ENCODE measurements at places on chromosomes 13 and 19.

DNA sequence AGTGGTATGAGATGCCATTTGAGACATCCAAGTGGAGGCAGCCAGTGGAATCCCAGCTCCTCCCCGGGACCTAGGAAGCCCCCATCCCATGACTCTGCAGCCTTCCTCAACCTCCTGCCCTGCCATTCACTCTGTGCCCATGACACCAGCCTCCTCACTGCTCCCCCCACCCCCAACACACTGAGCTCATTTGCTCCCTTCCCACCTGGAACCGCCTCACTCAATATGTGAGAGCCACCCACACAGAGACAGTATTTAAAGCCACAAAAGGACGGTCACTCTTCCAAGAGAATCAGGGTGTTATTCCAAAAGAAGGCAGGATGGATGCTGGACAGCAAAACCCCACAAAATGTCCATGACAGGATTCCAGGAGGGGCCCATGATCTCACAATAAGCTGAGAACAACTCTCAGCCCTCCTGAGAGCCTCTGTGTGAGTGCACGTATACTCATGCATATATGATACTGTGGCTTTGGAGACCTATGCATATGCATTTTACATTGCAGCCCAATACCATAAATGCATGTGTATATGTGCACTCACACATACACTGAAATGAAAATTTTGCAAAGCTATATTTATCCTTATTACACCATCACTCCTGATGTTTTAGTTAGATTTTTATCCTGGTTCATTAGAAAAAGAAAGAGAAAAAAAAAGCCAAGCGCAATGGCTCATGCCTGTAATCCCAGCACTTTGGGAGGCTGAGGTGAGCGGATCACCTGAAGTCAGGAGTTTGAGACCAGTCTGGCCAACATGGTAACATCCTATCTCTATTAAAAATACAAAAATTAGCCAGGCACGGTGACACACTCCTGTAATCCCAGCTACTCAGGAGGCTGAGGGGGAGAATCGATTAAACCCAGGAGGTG is 10.8 kb upstream of the RANBP3 start:
- DNase-seq = peak; percentile 17

GRCh38 chr13:41327994-41328790 is 17.1 kb downstream of the NAA16 start:
- DNase-seq = no peak

GRCh38 chr19:27964185-27964584 is 1248.8 kb downstream of the UQCRFS1 start:
- no peak for DNase-seq

DNA sequence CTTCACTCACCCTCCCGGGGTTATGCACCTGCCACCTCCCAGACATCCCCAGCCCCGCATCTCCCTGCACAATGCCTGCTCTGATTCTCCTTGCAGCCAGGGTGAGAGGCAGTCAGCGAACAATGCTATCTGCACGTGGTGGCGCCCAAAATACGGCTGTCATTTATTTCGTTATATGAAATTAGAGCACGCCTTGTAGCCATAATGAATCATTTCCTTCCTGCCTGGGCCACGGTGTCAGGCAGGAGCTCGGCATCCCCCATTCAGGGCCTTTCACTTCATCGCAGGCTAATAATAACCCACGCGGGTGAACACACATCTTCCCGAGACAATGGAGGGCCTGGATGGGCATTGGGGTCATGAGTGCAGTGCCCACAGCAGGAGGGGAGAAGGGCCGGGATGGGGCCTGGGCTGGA is 143.8 kb upstream of the ZNF507 start:
- DNase-seq = peak; percentile 3

DNA sequence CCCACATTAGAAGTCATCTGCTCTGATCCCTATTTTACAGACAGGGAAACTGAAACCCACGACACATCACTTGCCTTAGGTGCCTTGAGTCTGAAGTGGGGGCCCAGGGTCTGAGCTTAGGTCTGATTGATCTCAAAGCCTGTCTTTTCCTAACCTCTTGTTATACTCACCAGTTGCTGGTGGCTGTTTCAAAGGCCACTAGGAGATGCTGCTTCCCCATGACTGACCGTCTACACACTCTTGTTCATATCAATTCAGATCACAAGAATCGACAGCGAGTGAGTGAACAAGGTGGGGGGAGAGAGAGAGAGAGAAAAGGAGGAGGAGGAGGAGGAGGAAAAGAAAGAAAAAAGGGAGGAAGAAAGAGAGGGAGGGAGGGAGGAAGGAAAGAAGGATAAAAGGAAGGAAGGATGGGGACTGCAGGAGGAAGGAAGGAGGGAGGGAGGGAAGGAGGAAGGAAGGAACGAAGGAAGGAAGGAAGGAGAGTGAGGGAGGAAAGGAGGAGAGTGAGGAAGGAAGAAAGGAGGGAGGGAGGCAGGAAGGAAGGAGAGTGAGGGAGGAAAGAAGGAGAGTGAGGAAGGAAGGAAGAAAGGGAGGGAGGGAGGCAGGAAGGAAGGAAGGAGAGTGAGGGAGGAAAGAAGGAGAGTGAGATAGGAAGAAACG is 3.3 kb downstream of the OR10H1 start:
- DNase-seq = no peak

DNA sequence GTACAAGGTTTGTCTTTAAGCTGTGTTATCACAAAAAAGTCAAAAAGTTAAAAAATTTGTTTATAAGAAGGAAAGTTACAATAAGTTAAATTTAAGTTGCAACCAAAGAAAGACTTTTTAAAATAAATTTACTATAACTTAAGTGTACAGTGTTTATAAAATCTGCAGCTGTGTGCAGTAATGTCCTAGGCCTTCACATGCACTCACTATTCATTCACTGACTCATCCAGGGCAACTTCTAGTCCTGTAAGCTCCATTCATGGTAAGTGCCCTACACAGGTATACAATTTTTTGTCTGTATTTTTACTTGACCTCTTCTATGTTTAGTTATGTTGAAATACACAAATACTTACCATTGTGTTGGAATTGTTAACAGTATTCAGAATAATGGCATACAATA is 667.9 kb upstream of the SLITRK5 start:
- no peak for DNase-seq

- peak; percentile 67 for DNase-seq
Measured at GRCh38 chr13:51397262-51397941, 55.4 kb downstream of the INTS6 start.

- no peak for DNase-seq
Measured at GRCh38 chr13:40648040-40648439, 18.4 kb downstream of the FOXO1 start.

DNA sequence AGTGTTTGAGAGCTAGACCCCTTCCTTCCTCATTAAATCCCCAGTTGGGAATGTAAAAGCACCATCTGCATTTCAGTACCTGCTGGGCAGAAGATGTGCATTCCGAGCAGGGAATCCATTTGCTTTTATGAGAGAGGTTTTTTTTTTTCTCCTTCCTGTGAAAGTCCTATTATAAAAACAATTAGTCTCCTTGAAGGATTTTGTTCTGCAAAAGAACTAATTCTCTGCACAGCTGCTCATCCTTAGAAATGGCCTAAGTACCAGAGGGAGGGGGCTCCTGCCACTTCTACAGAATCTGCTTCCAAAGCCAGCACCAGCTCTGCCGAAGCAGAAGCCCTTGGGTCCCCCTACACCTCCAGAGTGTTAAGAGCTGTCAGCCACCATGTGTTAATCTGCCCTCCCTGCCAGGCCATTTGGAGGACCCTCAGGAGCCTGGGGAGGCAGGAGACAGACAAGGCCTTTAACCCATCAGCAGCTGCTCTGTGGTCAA is 36.4 kb upstream of the SERPINE3 start:
- DNase-seq = no peak

- no peak for DNase-seq
Measured at GRCh38 chr13:46386392-46387063, 524 bp downstream of the RUBCNL start.

GRCh38 chr19:10259162-10259905 is 7.3 kb downstream of the MRPL4 start:
- peak; percentile 80 for DNase-seq

DNA sequence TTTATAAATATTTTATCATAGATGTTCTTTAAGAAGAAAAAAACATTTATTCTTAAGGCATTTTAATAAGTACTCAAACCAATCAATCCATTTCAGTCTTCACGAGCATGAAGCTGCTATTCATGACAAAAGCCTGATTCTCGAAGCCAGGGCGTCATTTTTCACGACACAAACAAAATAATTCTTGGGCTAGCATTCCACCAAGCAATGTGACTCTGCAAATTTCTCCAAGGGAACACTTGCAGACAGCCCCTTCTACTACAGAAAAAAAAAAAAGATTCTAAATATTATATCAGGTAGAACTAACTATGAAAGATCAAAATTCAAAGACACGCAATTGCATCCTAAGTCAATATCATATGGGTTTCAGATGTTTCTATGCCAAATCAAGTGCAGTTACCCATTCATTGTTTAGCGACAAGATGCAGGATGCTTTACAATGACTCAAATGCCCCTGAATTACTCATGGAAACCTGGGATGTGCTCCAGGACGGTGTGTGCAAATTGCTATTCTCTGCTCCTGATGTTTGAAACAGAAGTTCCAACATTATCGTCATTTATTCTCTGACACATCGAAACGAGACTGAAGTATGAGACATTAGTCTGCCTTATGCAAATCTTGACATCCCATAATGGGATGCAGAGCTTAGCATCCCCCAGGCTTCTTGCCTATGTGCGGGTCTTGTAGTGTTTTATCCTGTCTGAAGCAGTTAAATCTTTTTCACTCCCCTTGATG is 517.7 kb downstream of the MYO16 start:
- peak; percentile 97 for DNase-seq

DNA sequence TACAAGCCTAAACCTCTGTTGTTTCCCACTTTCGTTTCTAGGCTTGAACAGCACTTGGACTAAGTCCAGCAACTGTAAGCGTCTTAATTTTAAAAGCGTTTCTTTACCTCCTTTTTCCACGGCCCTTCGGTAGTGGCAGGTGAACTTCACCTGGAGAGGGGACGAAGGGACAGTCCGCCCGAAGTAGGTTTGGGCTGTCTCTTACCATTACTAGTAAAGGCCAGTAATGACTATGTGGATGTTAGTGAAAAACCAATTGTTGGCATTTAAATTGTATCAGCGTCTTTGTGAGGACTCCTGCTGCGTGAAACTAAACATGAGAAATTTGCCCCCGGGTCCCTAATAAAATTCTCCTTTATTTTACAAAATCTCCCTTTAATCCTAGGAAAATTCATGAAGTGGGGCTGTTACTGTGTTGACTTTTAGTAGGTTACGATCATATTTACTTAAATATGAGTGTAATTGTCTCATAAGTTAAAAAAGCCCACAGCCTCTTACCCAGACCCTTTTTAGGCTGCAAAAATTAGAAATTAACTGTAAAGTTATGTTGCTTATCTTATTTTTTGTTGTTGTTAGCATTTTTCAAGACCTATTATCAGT is 983 bp downstream of the ITM2B start:
- peak; percentile 46 for DNase-seq

GRCh38 chr19:32041681-32042292 is 303.6 kb upstream of the ZNF507 start:
- DNase-seq = peak; percentile 36

DNA sequence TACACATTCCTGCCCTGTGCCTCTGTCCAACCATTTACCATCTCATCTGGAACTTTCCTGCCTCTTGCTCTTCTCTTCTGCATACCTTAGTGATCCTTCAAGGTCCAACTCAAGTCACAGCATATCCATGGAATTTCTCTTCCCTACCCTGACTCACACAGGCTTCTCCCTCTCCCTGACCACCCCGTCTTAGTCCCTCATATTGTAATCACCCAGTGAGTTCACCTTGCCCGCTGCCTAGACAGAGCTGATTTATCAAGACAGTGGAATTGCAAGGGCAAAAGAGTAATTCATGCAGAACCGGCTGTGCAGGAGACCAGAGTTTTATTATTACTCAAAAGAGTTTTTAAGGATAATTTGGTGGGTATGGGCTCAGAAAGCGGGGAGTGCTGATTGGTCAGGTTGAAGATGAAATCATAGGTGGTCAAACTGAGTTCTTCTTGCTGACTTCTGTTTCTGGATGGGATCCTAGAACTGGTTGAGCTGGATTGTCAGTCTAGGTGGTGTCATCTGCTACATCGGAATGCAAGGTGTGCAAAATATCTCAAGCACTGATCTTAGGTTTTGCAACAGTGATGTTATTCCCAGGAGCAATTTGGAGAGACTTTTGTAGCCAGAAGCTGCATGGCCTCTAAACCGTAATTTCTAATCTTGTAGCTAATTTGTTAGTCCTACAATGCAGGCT is 67.2 kb downstream of the HSPH1 start:
- DNase-seq = no peak

- DNase-seq = no peak
Measured at GRCh38 chr19:33397536-33398360, 24.2 kb downstream of the CEBPG start.

GRCh38 chr13:28529836-28530235 is 34.9 kb upstream of the FLT1 start:
- no peak for DNase-seq

DNA sequence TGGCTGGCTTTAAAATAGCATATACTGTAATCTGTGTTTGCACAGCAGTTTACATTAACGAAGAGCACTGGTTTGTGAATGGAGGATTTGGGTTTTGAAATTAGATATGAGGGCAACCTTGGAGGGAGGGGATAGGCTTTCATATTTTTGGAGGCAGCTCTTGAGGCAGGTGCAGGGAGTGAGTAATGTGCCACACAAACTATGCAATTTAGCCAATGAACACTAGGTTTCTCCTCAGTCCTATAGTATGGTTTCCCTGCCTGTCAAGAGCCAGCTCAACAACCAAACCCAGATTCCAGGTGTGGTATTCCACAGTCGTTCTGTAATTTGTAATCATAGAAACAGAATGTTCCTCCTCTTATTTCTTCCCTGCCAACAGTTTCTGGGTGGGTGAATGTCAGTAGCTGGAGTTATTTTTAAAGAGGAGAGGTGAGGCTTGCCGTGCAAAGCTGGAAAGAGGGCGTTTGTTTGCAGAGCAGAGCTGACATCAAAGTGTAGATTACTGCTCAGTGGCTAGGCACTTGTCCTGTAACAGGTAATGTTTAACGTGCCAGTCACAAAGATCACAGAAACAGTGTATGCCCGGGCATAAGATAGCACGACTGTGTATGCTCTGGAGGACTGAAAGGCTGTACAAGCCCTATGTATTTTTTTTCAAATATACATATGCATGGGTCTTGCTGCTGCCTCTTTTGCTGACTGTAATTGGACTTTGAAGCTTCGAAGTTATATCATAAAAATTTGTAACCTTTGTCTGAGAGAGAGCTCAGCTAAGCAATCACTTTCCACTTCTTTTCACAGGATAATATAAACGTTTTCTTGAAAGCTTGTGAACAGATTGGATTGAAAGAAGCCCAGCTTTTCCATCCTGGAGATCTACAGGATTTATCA is 124.2 kb downstream of the LMO7 start:
- no peak for DNase-seq

- DNase-seq = peak; percentile 16
Measured at GRCh38 chr19:52336791-52337381, 843 bp downstream of the ZNF610 start.

GRCh38 chr13:100875392-100876043 is 200.9 kb upstream of the TMTC4 start:
- DNase-seq = peak; percentile 98

- no peak for DNase-seq
Measured at GRCh38 chr13:73187106-73187505, 128.3 kb downstream of the KLF5 start.
